Eye (tissue), 1 donor: ENCODE measurements at places on chromosomes 11 and 22.

- DNase-seq, result no peak
These were observed 1528.5 kb downstream of the BRD1 start for GRCh38 chr22:48299124-48299523.

GRCh38 chr11:121067026-121067425, 34.0 kb upstream of the TECTA start:
- no peak for DNase-seq

DNA sequence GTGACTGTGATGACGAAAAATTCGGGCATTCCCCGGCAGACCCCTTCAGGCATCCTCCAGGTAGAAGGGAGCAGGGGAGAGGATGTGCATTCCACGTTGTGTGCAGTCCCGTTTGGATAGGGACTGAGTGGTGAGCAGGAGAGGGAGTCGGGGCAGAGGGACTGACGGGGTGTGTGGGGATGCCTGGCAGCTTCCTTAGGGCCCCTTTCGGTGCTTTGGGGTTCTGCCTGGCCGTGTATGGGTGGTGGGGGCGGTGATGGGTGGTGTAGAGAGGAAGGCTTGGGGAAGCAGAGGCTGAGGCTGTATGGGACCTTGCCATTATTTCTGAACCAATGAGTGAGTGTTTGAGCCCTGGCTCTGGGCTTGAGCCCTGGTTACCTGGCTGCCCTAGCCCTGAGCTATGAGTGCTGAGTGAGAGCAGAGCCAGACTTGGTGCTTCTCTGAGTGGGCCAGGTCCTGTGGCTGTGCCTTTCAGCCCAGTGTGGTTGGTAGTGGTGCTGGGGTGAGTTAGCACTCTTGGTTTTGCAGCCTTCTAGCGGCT, 914 bp downstream of the INPPL1 start:
- peak; percentile 34 for DNase-seq

- peak; percentile 96 for DNase-seq
These were observed 1.0 kb upstream of the LRFN4 start for GRCh38 chr11:66855574-66856495.

DNA sequence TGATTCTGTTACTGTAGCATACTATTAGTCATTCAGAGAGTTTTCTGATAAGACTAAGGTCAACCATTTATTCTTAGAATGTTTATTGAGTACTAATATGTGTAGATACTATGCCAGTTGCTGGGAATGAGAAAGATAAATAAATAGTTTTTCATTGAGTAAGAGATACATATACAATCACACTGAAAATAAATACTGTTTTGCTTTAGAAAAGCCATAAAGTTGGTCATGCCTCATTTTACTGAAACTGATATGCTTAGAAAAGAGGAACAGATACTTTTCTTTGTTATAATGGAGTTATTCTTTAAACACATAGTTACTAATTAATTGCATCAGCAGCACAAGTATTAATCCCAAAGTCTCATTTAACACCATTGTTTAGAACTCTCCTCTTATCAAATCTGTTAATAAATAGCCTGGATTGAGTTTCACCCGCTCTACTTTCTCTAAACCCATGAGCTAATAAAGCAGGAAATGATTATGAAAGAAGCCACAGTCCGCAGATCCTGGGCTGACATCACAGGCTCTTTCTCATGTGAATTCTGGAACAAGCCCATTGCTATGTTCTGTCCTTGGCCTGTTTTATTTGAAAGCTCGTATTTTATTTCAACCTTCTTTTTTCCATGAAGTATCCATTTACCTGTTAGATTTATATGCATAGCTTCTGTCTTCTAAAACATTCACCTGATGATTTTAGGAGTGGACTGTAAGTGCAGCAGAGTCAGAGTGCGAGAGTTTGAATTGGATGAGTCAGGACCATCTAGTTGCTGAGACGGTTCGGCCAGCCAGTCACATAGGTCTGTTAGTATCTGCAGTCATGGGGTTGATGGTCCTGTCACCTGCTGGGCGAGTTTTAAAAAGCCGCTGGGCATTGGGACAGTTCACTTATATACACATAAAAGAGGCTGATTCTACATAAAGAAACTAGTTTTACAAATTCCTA, 35.5 kb downstream of the PIWIL4 start:
- peak; percentile 42 for DNase-seq

DNA sequence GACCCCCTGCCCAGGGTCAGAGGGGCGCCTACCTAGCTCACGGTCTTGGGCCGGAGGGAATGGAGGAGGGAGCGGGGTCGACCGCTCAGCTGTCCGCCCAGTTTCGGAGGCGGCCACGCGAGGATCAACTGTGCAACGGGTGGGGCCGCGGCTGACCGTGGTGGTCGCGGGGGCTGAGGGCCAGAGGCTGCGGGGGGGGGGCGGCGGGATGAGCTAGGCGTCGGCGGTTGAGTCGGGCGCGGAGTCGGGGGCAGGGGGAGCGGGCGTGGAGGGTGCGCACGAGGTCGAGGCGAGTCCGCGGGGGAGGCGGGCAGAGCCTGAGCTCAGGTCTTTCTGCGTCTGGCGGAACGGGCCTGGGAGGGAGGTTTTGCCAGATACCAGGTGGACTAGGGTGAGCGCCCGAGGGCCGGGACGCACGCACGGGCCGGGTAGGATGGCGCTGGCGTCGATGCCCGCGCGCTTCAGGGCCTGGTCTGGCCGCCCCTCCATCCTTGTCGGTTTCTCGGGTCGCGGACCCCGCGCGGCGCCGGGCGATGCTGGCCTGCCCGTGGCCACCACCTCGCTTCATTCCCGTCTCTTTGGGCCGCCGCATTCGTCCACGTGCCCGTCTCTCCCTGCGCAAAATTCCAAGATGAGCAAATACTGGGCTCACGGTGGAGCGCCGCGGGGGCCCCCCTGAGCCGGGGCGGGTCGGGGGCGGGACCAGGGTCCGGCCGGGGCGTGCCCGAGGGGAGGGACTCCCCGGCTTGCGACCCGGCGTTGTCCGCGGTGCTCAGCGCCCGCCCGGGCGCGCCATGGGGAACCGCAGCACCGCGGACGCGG, at the start of gene DRD4:
Gene DRD4, plus strand, starts transcription at position 759 of the 822 bp plus-strand sequence. Its CDS starts 36 bp downstream, at position 795.
- DNase-seq, result peak; percentile 52

GRCh38 chr22:39003165-39003638, 10.9 kb upstream of the APOBEC3C start:
- DNase-seq, result peak; percentile 89
